CD4-positive, alpha-beta T cell (primary cell): ENCODE measurements at places on chromosomes 5 and 9. TPM values are rescaled to one million over a fixed set of nuclear protein-coding genes. Genes with fewer than 3 reads are reported as not detected.

The DTWD2 gene
- total RNA-seq, result 2.1 TPM

DNA sequence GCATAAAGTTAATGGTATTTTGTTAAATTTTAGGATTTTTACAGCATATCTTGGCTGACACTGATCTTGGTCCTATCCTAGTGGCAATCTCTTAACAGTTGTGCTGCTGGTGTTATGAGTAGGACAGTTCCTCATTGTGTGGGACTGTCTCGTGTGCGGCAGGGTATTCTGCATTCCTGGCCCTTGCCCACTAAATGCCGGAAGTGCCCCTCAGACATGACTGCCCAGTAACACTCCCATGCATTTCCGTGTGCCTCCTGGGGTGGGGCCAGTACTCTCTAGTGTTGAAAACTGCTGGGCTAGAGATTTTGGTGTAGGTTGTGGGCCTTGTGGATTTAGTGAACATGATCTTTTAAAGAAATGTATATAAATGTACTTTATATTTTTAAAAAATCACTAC lies 227.1 kb upstream of the DMRT1 start:
- H3K27ac ChIP-seq, result no peak overlapping the region
- no peaks in the 10 kb centered on the region for H3K36me3 ChIP-seq
- H3K4me3 ChIP-seq, result no peak overlapping the region
- DNase-seq, result no peak

GRCh38 chr5:173314166-173314952 lies 13.9 kb downstream of the STC2 start:
- H3K4me3 ChIP-seq, result no peak overlapping the region
- H3K27me3 ChIP-seq, result peaks cover 20% of the 10 kb centered on the region
- no peaks in the 10 kb centered on the region for H3K36me3 ChIP-seq
- no peak for DNase-seq
- H3K4me1 ChIP-seq, result no peaks in the 10 kb centered on the region

- no peak overlapping the region for H3K4me3 ChIP-seq
- no peaks in the 10 kb centered on the region for H3K27me3 ChIP-seq
- no peak overlapping the region for H3K27ac ChIP-seq
- H3K4me1 ChIP-seq, result no peaks in the 10 kb centered on the region
Observed at GRCh38 chr5:74877624-74878304, 11.6 kb upstream of the FAM169A start.

DNA sequence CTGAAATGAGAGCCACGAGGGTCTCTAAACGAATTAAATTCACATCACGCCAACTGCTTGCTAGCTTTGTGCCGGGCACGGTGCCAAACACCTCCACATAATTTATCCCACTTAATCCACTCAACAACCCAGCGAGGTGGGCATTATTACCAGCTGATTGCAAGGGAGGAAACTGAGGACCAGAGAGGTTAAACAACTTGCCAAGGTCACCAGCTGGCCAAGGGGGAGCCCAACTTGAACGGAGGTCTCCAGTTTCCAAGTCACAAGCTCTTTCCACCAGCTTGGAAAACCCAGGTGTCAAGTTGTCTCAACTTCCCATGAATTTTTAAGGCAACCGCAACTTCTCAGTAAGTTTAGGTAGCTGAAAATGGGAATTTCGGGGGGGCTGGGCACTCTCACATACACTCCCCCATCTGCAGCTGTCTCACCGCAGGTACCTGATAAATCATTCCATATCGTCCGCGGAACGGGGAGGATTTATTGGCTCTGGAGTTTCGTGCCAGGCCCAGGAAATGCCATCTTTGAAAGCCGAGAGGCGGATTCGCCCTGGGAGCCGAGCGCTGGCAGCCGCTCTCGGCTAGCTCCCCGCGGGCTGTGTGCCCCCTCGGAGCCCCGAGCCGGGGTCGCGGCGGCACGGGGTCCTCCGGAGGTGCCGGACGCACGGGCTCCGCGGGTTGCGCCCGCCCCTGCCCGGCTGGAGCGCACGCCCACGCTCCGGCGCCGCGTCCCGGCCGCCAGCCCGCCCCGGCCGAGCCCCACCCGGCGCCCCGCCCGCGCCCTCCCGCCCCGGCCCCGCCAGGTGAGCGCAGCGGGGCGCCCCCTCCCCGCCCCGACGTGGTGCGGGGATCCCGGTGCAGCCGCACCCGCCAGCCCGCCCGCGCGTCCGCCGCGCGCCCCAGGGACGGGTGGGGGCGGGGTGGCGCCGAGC lies 617 bp downstream of the PTPN3 start:
- H3K27ac ChIP-seq, result no peak overlapping the region
- no peak for DNase-seq
- H3K36me3 ChIP-seq, result no peaks in the 10 kb centered on the region
- no peaks in the 10 kb centered on the region for H3K4me1 ChIP-seq
- no peak overlapping the region for H3K4me3 ChIP-seq
- H3K27me3 ChIP-seq, result peaks cover 57% of the 10 kb centered on the region
